ENCODE measurements at places on chromosomes 2 and 18.

GRCh38 chr2:239897596-239898235 is 127.4 kb downstream of the NDUFA10 start:
- no peak for DNase-seq

- DNase-seq = no peak
Observed at GRCh38 chr2:19540739-19541525, 182.5 kb upstream of the OSR1 start.

- DNase-seq = no peak
Observed at GRCh38 chr18:38243291-38243690, 677.7 kb upstream of the CELF4 start.

DNA sequence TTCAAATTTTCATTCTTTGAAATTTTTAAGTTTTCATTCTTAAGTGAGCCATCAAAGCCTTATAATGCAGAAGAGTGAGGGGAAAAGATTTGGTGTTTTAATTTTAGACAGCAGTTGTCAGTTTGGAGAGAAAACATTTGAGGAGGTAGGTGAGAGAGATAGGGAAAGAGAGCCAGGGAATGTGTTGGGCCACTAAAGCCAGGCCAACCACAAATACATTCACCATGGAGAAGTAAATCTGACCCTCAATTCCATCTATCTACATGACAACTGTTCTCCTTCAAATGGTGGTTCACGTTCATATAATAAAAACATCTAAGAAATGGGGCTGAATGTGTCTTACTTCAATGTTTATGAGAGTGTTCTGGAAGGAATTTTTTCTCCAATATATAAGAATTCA is 553.0 kb upstream of the SYT4 start:
- DNase-seq = no peak

DNA sequence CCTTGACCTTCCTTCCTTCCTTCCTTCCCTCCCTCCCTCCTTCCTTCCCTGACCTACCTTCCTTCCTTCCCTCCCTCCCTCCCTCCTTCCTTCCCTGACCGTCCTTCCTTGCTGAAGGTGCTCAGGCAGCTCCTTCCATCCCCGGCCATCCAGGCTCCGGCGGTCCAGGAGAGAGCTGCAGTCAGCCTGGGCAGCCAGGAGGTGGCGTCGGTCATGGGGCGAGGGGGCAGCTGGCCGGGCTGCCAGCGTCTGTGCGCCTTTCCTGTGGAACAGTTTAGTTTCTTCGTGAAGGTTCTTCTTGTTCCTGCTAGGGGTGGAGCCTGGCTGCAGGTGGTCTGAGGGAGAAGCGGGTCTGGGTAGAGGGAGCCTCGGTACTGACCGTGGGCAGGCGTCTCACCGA is 15.7 kb downstream of the GPR35 start:
- DNase-seq = no peak

DNA sequence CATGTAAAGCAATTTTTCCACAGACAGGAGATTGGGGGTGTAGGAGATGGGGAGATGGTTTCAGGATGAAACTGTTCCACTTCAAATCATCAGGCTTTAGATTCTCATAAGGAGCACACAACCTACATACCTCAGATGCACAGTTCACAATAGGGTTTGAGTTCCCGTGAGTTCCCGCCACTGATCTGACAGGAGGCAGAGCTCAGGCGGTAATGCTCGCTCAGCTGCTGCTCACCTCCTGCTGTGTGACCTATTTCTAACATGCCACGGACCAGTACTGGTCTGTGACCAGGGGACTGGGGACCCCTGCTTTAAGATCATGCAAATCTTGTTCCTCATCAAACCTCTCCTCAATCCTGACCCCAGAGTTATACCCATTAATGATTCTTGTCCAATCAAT is 70.1 kb downstream of the RPE start:
- no peak for DNase-seq

DNA sequence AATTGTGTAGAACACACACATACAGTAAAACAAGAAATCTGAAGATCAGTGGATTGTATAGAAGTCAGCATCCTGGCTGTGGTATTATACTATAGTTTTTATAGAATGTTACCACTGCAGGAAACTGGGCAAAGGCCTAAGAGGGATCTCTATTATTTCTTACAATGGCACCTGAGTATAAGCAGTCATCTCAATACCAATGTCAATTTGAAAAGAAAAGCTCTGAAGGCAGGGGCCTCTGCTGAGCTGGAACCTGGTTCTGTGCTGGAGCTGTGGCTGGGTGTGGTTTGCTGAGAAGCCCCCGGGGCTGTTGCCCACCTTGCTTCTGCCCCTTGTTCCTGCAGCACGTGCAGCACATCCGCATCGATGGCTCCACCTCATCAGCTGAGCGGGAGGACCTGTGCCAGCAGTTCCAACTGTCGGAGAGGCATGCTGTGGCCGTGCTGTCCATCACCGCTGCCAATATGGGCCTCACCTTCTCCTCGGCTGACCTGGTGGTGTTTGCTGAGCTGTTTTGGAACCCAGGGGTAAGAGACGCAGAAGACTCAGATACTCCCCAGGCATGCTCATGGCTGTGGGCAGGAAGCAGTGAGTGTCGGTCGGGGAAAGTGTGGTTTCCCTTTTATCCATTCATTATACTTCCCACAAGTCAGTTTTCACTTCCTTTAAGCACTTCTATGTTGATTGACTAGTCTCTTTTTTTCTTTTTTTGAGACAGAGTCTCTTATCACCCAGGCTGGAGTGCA is 23.5 kb upstream of the RPL37A start:
- no peak for DNase-seq

DNA sequence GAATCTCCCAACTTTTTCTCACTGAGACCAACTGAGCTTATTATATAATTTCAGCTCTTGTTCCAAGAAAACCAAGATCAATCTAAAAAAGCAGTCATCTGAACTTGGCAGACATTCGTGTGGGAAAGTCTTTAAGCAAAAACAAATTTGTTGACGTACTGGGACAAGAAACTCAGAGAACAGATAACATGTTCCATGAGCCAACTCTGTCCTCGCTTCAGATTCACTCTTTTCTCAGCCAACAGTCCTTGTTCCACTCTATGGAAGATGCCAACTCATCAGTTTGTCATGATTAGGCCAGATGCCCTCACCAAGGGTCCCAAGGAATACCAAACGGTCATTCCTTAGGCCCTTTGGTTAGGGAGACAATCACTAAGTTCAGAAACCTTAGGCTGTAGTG is 224.2 kb upstream of the CTAGE1 start:
- no peak for DNase-seq

GRCh38 chr2:236715491-236715961 is 145.9 kb downstream of the ACKR3 start:
- no peak for DNase-seq

DNA sequence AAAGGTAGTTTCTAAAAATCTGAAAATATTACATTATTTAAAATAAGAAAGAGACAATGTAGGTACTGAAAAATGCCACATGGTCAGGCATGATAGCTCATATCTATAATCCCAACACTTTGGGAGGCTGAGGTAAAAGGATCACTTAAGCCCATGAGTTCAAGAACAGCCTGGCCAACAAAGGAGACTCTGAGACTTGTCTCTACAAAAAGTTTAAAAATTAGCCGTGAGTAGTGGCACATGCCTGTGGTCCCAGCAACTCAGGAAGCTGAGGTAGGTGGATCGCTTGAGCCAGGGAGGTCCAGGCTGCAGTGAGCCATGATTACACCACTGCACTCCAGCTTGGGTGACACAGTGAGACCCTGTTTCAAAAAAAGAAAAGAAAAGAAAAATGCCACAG is 21.8 kb downstream of the ATAD2B start:
- DNase-seq = no peak

GRCh38 chr2:14706201-14706600 is 73.7 kb downstream of the LRATD1 start:
- no peak for DNase-seq

DNA sequence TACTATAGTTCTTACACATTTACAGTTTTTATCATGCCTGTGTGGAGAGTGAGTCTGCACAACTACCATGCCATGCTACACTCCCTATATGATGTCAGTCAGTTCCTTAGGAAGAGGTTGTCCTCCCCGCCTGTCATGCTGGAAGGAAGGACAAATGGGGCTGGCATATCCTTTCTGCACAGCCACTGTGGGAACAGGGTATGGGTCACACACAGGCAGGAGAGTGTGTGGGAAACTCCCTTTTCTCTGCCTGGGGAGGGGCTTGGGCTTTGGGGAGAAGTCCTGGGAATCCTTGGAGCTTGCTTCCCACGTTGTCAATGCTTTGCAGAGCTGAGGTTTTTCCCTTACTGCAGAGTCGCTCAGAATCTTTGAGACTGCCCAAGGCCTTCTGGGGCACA is 232.1 kb downstream of the PRKCE start:
- no peak for DNase-seq

DNA sequence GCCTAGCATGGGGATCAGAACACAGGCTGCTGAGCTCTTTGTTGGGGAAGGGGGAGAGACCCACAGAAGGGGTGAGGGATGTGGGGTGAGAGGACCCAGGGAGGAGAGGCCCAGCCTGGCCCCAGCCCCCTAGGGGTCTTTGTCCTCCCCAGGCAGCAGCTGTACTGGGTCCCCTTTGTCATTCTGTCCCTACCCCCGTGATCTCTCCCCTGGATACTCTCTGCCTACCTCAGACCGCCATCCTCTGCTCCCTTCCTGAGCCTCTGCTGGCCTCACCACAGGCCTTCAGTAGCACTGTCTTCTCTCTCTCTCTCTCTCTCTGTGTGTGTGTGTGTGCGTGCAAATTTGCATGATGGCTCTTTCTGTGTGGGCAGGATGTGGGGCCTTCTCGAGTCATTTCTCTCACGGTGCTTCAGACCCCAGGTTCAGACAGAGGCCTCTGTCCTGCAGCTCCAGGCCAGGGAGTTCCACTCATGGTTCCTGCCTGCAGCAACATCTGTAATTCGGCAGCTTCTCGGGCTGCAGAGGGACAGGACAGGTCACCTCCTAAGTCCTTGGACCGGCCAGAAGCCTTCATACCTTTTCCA is 1.4 kb downstream of the PSD4 start:
- no peak for DNase-seq

- DNase-seq = no peak
Observed at GRCh38 chr18:41444943-41445342, 510.1 kb upstream of the PIK3C3 start.

DNA sequence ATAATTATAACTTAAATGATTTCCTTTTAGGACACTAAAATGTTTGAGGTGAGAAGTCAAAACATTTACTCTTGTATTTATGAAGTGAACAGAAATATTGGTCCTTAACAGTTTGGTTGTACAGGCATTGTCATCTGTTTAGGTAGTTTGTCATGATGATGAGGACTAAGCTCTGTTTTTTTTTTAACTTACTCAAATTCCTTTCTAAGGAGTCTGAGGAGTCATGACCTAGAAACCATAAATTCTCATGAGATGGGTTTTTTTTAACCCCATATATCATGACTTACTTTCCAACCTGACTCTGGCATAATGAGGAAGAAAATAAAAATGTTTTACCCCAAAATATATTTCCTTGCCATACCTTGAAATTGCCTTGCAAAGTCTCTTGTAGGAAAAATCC is 1176.2 kb downstream of the SUCLG1 start:
- no peak for DNase-seq

DNA sequence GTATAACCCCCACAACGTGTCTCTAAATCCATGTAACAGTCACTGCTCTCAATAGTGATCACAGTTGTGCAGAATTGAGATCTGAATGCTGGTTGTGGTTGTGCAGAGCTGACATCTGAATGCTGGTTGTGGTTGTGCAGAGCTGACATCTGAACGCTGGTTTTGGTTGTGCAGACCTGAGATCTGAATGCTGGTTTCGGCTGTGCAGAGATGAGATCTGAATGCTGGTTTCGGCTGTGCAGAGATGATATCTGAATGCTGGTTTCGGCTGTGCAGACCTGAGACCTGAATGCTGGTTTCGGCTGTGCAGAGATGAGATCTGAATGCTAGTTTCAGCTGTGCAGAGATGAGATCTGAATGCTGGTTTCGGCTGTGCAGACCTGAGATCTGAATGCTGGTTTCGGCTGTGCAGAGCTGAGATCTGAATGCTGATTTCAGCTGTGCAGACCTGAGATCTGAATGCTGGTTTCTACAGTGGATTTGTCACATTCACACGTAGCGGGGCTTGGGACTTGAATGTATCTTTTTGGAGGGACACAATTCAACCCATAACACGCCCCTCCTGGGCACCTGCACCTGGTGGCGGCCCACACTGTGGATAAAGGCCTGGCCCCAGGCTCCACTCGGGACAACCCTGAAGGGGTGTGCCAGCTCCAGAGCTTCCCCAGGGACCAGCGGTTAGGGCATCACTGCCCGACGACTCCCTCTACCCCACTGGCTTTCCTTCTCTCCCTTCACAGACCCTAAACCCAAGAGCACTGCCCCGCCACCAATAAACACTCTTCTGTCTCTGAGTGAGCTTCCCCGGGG is 51.1 kb upstream of the SLC66A3 start:
- DNase-seq = no peak
